ENCODE measurements at places on chromosomes 3 and 15.
A peak's percentile ranks its signal among the peaks of the same experiment; 100 is the strongest.

- DNase-seq: no peak
These were observed 11.3 kb upstream of the TM4SF1 start for GRCh38 chr3:149388531-149389417.

DNA sequence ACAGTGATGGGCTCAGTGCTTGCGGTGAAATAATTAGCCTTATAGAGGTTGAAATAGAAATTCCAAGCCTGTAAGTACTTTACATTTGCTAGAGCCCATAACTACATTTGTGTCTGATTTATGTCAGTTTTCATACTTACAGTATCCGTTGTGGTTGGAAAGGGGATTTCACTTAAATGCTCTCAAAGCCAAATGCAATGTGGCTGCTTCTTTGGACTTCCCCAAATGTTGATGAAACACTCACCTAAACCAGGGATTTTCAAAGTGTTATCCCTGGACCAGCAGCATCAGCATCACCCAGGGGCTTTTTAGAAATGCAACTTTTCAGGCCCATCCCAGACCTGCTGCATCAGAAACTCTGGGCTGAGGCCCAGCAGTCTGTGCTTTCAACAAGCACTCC lies 378.7 kb downstream of the MCTP2 start:
- DNase-seq: no peak

GRCh38 chr3:139764936-139765335 lies 87.2 kb upstream of the NMNAT3 start:
- no peak for DNase-seq

DNA sequence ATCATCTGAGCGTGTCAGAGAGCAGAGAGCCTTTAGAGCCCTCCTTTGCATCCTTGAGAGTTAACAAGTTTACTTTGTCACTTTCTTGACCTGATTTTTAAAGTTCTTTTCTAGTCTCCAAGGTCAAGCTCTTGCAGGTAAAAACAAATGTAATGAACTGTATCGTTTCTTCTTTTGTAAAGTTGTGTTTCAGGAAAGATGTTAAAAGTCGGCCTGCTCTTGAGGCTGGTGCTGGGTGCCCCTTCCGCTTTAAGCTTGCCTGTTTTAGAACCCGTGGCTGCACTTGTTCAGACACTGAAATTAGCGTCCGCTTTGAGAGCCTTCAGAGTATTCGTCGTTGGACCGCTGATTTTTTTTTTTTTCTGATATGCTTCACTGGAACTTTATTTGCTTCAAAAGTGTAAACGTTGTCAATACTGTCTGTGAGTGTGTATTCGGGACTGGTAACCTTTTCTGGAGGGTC lies 52.6 kb upstream of the ULK4 start:
- no peak for DNase-seq

GRCh38 chr15:97759363-97759762 lies 201.1 kb upstream of the ARRDC4 start:
- DNase-seq: no peak

DNA sequence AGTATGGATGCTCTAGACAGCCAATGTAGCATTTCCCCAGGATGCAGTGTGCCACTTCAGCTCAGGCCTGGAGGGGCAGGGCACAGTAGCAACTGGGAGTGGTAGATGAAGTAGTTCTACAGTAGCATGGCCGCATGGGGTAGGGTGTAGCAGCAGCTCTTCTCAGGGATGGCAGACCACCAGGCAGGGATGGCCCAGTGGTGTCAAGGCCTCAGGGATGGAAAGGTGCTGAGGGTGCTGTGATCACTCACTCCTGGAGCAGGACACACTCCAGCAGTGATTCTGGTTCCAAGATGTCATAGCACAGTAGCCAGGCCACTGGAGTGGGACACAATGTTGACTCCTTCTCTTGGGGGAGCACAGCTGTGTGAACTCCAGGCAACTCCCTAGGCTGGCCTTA lies 210.9 kb upstream of the LYSMD4 start:
- DNase-seq: no peak

- DNase-seq: no peak
These were observed 108.8 kb upstream of the PTPRG start for GRCh38 chr3:61452535-61453090.

- DNase-seq: no peak
These were observed 29.2 kb downstream of the NSUN3 start for GRCh38 chr3:94092086-94092485.

DNA sequence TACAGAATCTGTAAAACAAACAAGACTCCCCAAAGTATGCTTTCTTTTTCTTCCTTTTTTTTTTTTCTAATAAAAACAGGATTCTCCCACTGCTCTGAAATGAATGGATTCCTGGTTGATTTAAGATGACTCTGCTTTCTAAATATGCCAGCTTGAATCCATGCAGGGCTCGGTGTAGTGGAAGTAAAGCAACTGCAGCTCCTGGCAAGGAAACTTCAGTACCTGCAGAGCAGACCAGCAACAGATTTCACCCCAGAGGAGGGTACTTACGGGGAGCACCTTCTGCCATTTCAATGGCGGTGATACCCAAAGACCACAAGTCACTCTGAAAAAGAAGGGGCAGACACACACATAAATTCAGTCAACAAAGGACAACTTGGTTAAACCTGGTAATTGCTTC lies 150.5 kb upstream of the SLC2A2 start:
- DNase-seq: no peak

DNA sequence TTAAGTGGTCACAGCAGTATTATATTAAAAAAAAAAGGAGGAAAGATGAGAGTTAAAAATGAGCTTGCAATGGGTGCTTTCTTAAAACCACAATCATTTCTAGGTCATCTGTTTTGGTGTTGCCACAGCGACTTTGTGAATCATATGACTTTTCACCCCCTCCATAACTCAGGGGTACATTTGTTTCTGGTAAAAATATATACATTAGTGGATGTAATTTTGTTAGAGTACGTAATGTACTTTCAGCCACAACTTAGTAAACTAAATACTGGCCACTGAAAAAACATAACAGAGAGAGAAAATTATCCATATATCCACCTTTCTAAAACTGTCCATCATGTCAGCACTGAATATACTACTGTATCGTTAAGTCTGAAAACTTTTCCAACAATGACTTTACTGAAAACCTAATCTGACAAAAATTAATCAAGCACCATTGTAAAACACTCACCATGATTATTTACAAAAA lies 3.4 kb downstream of the ANKRD28 start:
- DNase-seq: peak; percentile 77

GRCh38 chr3:52194485-52195290 lies 3.3 kb upstream of the ALAS1 start:
- no peak for DNase-seq

GRCh38 chr15:37015451-37015850 lies 84.9 kb downstream of the MEIS2 start:
- no peak for DNase-seq

GRCh38 chr3:170999737-171000242 lies 26.7 kb downstream of the SLC2A2 start:
- no peak for DNase-seq

- no peak for DNase-seq
These were observed 32.9 kb downstream of the ZBTB11 start for GRCh38 chr3:101643861-101644613.

DNA sequence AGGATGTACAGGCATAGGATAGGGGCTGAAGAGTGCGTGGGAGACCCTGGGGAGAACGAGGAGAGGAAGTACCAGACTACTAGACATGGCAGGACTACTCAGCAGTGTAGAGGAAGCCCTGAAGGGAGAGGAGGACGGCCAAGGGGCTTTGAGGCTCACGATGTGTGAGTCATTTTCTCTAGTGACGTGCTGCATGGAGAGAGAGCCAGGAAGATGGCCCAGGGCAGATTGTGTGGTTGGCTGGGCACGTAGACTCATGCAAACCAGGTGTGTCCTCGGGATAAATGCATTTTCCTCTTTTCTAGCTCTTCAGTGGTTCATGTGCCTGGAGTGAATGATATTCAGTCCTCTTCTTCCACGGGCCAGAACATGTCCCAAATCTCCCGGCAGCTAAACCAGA lies 115.0 kb upstream of the ABHD17C start:
- peak; percentile 54 for DNase-seq

- no peak for DNase-seq
These were observed 65.8 kb downstream of the MRPL46 start for GRCh38 chr15:88401251-88401995.

DNA sequence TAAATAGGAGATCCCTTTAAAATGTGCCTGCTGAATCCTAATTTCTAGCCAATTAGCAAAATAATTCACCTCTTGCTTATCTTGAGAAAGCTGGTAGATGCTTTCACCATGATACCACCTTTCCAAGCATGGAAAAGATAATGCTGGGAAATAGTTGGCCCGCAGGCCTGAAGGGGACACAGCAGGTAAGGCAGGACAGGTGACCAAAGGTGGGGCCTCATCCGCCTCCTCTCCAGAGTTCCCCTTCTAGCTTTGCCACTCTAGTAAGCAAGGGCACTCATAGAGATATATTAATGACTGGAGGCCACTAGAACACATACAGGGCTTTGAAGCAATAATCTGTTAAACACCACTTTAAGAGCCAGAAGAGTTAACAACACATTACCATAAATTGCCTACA lies 45.5 kb downstream of the SATB1 start:
- DNase-seq: no peak

DNA sequence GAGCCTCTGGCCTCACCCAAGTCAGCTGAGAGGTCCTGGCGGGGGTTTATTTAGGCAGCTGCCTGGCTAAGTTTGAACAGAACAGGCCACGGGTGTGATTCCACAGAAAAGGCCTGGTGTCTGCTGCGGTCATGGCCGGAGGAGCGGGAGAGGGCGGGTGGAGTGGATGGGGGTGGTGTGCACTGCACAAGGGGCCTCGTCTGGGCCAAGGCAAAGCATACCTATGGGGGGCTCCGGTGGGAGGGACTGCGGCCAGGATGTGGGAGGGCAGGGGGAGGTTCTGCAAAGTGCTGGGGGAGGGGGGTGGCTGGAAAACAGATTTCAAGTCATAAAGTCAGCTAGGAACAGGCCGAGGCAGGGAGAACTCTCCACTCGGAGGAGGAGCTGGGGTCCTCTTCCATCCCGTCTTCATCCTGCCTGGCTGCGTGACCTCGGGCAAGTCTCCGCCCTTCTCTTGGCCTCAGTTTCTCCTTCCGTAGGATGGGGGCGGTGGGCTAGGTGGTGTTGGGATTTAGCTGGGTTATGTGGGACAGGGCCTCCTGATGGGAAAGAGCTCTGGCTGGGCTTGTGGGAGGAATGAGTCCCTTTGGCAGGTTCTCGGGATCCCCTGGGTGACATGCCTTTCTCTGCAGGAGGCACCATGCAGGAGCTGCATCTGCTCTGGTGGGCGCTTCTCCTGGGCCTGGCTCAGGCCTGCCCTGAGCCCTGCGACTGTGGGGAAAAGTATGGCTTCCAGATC lies 878 bp downstream of the ISLR start:
- no peak for DNase-seq

DNA sequence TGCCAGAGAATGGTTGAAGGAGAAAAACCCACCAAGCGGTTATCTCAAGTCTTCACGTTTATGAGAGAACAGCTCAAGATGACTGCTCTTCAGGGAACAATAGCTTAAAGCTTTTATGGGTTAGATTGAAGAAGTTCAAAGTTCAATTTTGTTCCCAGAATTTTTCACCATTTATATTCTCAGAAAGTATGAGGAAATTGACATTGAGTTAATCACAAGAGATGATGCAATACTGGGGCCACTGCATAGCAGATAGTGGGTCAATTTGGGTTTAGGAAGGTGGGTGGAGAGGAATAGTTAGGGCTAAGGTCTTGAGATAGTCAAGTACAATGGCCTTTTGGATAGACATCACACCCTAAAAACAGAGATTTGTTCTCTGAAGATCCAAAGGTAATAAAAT lies 539.3 kb downstream of the SQOR start:
- DNase-seq: no peak

DNA sequence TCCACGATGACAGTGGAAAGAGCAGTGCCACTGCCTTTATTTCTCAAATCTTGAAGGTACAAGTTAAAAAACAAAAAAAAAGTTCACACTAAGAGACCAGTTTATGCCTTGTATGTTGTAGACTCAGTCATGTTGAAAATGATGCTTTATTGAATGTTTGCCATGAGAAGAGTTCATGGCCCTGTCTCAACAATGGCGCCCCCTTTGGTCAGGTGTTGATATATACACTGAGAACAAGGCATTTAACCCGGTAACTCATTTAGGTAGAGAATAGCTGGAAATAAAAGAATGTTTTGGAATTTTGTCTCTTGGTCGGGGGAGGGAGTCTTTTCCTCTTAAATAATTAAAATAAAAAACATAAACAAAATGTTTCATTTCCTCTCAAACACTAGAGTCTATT lies 145.6 kb upstream of the SLC2A2 start:
- peak; percentile 51 for DNase-seq

DNA sequence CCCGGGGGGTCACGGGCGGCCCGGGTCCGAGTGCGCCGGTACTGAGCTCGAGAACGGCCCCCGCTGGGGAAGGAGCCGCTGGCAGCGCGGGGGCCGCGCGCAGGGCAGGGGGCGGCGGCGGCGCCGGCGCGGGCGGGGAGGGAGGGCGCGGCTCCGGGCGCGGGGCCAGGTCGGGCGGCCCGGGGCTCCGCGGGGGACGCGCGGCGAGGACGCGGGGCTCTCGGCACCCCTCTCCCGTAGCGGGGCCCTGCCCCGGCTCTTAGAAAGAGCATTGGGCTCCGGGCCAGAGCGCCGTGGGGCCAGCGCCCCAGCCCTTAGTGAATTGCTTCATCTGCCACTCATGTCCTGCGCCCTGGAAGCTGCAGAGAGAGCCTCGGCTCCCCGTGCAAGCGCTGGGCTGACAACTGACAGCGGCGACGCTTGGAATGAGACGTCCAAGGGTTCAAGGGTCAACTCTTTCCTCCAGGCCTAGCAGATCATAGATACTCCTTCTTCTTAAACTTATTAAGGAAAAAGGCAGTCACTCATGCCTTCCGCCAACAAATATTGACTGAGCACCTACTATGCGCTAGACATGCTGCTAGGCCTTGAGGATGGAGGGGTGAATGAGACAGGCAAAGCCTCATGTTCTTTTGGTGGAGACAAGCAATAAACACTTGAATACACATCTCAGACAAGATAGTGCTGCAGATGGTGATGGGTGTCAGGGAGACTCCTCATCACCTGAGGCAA lies 140.8 kb downstream of the SMAD6 start:
- DNase-seq: no peak

- DNase-seq: no peak
These were observed 91.3 kb downstream of the FNDC3B start for GRCh38 chr3:172130717-172131050.

- DNase-seq: no peak
These were observed 18.4 kb downstream of the HLTF start for GRCh38 chr3:149067883-149068282.

GRCh38 chr15:98779463-98780071 lies 131.2 kb downstream of the IGF1R start:
- peak; percentile 88 for DNase-seq

DNA sequence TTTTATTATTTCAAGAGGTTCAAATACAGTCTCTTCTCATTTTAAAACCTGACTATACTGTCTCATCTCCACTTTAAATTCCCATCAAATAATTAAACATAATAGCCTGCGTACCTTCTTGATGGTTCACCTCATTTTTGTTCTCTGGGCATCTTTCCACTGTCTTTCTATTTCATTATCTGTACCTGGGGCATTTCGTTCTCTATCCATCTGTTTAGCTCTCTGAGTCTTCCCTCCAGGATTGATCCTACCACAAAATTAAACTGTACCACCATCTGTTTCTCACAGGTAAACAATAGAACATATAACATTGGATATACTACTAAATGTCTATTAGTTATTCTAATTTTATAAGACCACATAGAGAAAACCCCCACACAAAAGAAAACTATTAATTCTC lies 1331.4 kb downstream of the NSUN3 start:
- no peak for DNase-seq
